ENCODE measurements at places on chromosomes 2 and 18.

- DNase-seq, result no peak
Measured at GRCh38 chr2:97747716-97748115, 34.3 kb downstream of the ZAP70 start.

DNA sequence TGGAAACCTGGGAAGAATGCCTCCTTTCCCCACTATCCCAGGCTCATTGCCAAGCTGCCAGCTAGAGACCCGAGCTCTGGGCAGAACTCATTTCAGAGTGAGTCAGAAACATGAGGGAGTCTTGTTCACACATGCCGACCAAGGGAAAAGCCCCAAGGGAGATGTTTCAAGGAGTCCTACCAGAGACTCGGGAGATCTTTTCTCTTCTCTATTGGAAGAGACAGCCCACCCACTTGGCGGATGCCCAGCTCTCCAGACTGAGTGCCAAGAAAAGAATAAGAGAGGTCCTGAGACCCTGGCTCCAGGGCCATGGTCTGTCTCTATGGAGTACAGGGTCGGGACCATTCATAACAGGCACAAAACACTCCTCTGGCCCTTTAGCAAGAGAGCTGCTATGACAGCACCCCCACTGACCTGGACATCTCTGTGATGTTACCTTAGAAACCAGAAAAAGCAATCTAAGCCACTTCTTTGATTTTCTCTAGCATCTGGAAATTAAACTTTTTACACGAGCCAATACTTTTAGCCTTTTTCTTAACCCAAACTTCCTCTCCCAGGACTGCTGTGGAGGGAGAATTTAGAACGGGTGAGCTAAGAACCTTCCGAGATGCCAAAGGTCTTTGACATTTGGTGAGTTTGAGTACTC is 18.5 kb upstream of the IGFBP5 start:
- DNase-seq, result no peak

GRCh38 chr2:47373747-47374146 is 29.2 kb upstream of the MSH2 start:
- no peak for DNase-seq

DNA sequence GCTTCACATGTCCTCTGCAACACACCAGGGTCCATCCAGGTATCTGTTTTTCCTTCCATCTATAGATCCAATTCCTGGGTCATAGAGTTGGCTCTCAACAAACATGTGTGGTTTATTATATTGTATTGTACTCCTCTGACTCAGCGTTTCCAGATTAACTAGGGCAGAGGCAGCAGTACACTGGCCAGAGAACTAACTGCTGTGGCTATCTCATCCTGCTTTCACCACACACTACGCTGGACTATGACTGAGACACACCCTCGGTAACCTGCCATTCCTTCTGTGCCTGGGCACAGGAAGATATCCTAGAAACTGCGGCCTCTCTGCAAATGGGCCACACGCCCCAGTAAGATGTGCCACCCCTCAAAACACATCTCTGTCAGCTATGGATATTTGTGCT is 159.8 kb upstream of the STK17B start:
- DNase-seq, result no peak

DNA sequence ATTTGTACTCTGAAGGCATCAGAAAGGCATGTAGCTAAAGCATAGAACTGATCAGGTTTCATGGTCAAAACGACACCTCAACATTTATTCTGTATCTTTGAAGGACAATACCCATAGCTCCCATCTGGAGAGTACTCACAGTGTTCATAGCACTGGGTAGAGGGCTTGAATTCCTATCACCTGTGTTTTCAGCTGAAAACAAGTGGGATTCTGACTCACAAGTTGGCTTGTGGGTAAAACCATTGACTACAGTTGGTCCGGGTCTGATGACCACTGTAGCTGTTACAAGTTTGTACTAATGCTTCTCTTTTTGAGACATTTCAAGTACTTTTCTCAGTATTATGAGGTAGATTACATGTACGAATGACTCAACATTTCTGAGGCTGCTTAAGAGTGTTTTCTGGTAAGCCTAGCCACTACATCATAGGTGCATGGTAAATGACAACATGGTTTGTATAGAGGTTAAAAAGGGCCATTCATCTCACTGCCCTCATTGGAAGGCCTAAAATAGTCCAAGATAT is 68.6 kb upstream of the PELI1 start:
- DNase-seq, result no peak

DNA sequence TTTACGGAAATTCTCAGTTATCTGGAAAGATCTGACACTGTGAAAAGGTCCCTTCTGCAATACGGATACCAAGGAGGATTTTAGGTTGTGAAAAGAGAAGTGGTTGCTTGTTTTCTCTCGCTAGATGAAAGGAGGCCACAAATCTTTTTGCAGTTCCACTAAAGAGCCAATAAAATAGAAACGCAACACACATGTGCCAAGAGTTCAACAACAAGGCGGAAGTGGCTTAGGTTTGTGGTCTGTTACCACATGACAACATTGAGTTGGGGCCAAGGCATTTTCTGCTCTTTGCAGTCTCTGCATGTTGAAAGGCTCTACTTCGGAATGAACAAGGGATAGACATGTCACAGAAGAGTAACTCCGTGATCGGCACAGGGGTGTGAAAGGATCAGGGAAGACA is 115.7 kb upstream of the OSR1 start:
- DNase-seq, result peak; percentile 78

DNA sequence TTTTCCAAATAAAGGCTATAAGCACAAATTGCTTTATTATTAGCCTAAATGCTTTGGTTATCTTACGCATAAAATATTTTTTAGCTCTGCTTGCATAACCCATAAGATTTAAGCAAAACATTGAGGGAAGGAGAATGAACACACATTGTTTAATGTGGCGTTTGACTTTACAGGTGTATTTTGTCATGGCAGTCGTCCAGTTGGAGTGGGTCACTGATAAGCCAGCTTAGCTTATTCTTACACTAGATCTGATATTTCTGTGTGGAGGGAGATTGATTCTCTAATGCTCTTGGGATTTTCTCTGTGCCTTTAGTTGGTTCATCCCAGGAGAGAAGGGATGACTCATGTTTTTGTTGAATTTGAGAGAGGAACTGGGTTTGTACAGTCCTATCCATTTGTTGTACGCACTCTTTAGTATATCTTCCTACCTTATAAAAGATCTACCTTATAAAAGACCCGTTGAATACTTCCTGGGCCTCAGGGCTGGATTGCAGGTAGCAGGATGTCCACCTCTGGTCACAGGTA is 47.5 kb upstream of the ACYP2 start:
- DNase-seq, result no peak

DNA sequence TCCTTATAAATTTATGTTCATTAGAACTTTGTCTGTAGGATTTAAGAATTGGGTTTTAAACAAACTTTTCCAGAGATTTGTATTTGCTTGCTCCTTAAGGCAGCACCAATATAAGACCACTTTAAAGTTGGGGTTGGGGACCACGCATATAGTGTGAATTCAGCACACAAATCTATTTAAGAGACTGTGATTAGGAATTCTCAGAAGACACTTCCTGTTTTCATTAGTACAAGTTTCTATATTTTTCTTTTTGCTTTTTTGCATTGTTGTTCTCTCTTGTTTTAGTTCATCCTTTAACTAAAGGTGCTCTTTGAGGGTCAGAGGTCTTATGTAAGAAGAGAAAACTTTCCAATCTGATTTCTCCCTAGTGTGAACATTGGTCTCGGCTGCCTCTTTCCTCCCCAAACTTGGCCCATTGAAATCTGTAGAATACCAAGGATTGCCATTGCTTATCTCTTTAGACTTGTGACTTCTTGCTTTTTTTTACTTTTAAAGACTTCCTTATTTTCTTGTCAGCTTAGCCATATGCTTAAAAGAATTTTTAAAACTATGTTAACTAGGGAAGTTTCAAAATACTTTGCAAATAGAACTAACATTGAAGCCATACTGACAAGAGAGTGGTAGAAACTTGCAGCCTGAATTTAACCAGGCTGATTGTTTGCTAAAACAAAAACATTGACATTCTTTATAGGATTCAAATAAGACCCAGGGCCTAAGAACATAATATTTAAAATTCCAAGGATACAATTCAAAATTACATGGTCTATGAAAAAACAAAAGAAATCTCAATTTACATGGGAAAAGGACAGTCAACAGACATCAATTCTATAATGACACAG is 264.1 kb upstream of the FN1 start:
- DNase-seq, result no peak

DNA sequence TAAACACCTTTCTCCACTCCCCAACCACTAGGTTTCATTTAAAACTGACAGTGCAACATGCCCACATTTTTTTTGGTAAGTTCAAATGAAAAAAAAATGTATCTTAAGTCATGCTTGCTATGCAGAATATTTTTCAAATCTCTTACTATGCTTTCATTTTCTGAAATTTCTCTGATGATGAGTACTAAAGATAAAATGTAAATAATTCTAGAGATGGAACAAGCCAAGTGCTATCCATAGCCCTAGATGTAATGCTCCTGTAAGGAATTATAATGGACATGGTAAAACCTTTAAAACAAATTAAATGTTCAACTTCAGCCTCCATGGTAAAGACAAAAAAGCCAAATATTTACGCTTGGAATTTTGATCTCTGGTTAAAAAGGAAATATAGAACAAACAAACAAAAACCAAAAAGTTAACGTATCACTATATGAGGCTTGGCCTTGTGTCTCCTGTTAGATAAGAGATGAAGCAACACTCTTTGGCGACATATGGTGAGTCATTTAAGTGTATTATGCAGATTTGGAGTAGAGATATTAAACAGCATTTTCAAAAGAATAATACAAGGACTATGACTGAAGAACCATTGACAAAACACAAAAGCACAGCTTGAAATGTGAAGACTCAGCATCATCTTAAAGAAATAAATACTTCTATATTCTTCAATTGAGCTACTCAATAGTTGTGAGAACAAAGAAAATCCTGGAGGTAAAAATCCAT is 392.0 kb upstream of the LYPD1 start:
- DNase-seq, result no peak

DNA sequence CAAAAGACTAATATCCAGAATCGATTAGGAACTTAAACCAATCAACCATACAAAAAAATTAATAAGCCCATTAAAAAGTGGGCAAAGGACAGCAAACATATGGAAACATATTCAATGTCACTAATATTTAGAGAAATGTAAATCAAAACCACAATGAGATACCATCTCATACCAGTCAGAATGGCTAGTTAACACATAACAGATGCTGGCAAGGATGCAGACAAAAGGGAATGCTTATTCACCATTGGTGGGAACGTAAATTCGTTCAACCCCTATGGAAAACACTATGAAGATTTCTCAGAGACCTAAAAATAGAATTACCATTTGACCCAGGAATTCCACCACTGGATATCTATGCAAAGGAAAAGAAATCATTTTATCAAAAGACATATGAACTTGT is 468.2 kb upstream of the ST6GAL2 start:
- DNase-seq, result no peak

DNA sequence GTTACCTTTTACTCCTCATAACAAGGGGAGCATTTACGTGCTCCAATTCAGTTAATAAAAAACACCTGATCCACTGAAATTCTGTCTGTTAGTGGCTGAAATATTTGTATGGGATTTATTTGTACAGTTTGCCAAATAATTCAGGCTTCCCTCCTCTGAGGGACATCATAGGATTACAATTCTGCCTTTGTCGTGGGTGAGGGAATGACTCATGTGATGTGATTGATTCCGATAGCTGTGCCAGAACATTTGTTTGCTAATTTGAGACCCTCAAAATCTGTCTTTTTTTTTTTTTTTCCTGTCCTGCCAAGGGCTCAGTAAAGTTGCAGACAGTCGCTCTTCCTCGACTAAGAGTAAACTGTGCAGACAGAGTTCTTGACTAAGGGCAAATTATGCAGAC is 612.6 kb upstream of the CDH2 start:
- no peak for DNase-seq

DNA sequence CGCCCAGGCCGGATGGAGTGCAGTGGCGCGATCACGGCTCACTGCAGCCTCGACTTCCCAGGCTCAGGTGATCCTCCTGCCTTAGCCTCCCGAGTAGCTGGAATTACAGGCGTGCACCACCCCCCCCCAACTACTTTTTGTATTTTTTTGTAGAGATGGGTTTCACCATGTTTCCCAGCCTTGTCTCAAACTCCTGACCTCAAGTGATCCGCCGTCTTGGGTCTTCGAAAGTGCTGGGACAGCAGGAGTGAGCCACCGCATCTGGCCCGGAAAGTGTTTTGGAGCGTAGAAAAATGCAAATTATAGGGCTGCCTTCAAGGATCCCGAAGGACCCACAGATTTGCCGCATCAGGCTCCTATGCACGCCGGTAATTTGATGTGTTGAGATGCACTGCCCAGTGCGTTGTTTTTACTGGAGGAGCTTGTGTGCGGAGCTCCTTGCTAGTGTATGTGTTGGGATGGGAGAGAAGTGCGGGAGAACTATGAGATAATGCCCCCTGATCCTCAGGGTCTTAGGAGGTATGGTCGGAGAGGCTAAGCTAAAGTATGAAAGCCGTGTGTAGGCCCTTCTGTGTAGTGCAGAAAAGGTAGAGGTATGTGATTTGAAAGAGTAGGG is 1.2 kb upstream of the CLASP1 start:
- no peak for DNase-seq

DNA sequence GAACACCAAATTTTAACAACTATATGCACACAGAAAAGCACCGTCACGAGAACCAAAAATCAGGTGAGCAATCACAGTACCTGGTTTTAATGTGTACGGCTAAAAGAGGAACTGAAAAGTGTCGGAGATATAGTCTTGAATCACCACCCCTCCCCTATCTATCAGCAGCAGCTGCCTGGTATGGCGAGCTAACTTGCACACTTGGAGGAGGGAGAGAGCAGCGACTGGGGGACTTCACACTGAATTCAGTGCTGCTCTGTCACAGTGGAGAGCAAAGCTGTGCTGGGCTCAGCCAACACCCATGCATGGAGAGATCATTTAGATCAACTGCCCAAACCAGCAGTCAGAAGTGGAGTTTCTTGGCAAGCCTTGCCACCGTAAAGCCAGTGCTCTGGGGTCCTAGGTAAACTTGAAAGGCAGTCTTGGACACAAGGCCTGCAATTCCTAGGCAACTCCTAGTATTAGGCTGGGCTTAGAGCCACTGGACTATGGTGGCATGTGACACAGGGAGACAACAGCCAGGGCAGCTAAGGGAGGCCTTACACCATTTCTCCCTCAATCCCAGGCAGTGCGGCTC is 89.2 kb upstream of the CD226 start:
- no peak for DNase-seq

DNA sequence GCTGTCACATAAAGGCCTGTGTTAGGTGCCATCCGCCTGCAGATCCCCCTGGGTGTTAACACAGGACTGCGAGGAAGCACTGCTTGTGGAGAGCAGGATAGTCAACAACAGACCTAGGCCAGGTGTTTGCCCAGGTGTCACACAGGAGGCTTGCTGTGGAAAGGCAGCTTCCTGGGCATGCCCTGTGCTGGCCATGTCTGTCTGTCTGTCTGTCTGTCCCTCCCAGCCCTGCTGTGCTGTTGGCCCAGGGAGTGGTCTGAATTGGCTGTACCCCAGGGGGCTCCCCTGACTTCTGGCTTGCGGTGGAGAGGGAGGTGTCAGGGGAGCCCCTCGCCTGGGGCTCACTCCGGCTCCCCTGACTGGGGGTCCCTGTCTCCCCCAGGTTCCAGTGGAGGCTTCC is 53.2 kb downstream of the SH3BP4 start:
- DNase-seq, result no peak

GRCh38 chr2:127157651-127158485 is 50.9 kb upstream of the BIN1 start:
- no peak for DNase-seq

- DNase-seq, result no peak
Measured at GRCh38 chr2:234640657-234641056, 143.8 kb upstream of the ARL4C start.
